ENCODE measurements at places on chromosomes 2 and 18.

DNA sequence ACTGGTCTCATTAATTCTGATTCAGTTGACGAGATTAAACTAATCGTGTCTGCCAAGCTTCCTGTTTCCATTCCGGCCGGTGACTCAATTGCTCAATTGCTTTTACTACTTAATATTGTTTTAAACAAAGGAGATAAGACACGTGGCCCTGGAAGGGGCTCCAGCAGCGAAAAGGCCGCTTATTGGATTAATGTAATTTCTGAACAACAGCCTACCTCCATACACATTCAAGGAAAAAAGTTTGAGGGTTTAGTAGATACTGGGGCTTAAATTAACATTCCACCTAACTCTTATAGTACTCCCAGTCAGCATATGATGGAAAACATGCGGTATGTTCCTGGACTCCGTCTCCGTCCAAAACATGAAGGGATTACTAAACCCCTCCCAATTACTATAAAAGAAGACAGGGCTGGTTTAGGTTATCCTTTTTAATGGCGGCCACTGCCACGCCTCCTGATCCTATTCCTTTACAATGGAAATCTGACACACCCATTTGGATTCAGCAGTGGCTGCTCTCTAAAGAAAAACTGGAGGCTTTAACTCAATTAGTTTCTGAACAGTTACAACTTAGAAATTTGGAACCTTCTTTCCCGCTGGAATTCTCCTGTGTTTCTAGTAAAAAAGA, 27.1 kb downstream of the VPS54 start:
- no peaks in the 10 kb centered on the region for H3K36me3 ChIP-seq
- H3K4me3 ChIP-seq: no peak overlapping the region
- H3K4me1 ChIP-seq: no peaks in the 10 kb centered on the region
- H3K27me3 ChIP-seq: no peaks in the 10 kb centered on the region

DNA sequence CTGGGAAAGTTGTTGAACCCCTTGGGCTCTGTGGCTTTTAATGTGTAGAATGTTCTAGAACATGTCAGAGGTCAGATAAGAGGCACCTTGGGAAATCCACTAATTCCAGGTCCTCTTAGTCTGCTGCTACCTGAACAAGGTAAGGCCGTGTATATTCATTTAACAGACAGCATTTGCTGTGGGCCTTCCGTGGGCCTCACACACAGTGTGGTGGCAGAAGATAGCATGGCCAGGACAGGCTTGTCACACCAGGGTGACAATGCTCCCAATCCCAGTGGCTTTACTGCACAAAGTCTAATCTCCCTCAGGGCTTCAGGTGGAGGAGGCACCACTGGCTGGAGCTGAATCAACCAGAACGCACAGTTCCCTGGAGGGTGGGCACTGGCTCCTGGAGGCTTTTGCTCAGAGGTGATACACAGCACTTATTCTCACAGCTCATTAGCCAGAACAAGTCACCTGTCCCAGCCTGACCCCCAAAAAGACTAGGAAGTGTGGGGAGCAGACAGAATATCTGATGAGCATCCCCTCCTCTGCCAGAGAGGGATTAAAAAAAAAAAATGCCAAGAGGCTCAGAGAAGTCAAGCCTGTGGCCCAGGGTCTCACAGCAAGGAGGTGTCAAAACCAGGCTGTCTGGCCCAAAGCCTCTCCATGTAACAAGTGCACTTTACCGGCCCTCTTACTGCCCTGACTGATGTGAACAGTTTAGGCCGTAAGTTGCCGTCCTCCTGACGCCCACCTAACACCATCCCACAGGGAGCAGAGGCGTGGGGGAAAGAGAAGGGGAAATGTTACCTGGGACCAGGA, 216.9 kb upstream of the RAB6C start:
- H3K4me3 ChIP-seq: no peak overlapping the region

DNA sequence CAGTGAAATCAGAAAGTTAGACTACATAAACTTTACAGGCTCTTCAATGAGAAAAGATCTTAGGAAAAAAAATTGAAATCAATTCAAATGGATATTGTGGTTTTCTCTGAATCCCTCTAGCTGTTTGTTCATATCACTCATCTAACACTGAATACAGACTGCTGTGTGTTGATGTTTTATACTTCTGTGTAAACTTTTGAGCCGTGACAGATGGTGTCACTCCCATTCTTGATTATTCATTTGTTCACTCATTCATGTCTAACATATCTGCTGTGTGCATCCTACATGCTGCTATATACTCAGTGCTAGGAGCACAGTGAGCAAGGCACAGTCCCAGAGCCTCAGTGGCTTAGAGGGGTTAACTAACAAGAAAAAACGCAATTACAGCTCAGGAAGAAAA, 12.6 kb downstream of the KLHL23 start:
- H3K36me3 ChIP-seq: no peaks in the 10 kb centered on the region
- H3K4me1 ChIP-seq: no peaks in the 10 kb centered on the region
- H3K4me3 ChIP-seq: no peak overlapping the region
- no peaks in the 10 kb centered on the region for H3K27me3 ChIP-seq
- DNase-seq: no peak

DNA sequence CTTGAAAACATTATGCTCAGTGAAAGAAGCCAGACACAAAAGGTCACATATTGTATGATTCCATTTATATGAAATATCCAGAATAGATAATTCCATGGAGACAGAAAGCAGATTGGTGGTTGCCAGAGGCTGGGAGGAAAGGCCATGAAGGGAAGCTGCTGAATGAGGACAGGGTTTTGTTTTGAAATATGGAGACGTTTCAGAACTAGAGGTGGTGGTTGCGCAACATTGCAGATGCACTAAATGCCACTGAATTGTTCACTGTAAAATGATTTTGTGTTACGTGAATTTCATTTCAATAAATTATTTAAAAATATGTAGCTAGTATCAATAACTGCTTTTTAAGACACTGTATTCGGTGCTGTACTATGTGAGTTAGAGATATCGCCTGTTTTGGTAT, 101.7 kb upstream of the ZNF236 start:
- H3K27me3 ChIP-seq: no peaks in the 10 kb centered on the region
- peak overlapping the region; percentile 42 for H3K4me3 ChIP-seq
- DNase-seq: no peak
- no peaks in the 10 kb centered on the region for H3K36me3 ChIP-seq
- peaks cover 56% of the 10 kb centered on the region for H3K4me1 ChIP-seq
- no peak overlapping the region for H3K27ac ChIP-seq

GRCh38 chr2:189347540-189347939, 93.7 kb upstream of the WDR75 start:
- H3K4me3 ChIP-seq: no peak overlapping the region
- no peak for DNase-seq
- H3K36me3 ChIP-seq: no peaks in the 10 kb centered on the region
- no peaks in the 10 kb centered on the region for H3K27me3 ChIP-seq
- no peak overlapping the region for H3K27ac ChIP-seq

GRCh38 chr2:166454006-166454595, 39.9 kb downstream of the SCN7A start:
- no peak overlapping the region for H3K4me3 ChIP-seq
- no peaks in the 10 kb centered on the region for H3K4me1 ChIP-seq
- H3K36me3 ChIP-seq: no peaks in the 10 kb centered on the region
- no peaks in the 10 kb centered on the region for H3K27me3 ChIP-seq

DNA sequence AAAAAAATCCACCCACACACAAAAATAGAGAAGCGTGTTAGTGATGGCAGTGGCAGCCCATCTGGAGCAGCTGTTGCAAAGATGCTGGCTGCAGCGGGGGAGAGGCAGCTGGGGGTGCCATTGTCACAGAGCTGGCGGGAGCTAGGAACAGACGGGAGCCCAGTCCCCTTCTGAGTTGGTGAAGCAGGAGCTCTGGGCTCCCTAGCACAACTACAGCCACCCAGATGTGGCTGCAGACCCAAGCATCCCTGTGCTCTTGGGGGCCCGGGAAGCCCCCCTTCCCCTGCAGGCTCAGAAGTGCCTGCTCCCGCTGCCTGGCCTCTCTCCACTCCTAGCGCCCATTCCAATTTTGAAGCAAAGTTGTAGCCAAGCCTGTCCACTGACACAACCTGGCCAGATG, 366.6 kb upstream of the MC4R start:
- H3K27me3 ChIP-seq: no peaks in the 10 kb centered on the region
- no peak for DNase-seq
- no peak overlapping the region for H3K27ac ChIP-seq
- no peaks in the 10 kb centered on the region for H3K36me3 ChIP-seq

DNA sequence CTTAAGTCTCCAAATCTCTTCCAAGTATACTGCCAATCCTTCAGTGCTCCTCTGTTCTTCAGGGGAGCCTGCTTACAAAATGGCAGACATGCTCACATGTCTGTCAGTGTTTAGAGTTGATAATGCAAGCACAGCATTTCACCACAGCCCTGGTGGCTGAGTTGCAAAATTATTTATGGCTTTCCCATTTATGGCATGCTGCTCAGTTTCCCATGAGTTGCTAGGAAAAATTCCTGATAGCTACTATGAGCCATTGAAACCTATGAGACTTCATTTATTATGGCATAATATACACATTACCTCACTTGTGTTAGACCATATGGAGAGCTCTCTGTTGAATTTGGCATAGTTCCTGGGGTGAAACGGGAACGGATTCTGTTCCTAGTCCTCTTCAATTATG, 448.7 kb upstream of the TCF4 start:
- no peak overlapping the region for H3K27ac ChIP-seq
- H3K4me1 ChIP-seq: no peaks in the 10 kb centered on the region
- H3K4me3 ChIP-seq: no peak overlapping the region
- H3K27me3 ChIP-seq: no peaks in the 10 kb centered on the region
- no peaks in the 10 kb centered on the region for H3K36me3 ChIP-seq
- DNase-seq: no peak

- H3K36me3 ChIP-seq: no peaks in the 10 kb centered on the region
- DNase-seq: no peak
- H3K4me3 ChIP-seq: no peak overlapping the region
- H3K4me1 ChIP-seq: no peaks in the 10 kb centered on the region
- H3K27me3 ChIP-seq: no peaks in the 10 kb centered on the region
- H3K27ac ChIP-seq: no peak overlapping the region
Measured at GRCh38 chr2:80499095-80499494, 194.5 kb upstream of the LRRTM1 start.

DNA sequence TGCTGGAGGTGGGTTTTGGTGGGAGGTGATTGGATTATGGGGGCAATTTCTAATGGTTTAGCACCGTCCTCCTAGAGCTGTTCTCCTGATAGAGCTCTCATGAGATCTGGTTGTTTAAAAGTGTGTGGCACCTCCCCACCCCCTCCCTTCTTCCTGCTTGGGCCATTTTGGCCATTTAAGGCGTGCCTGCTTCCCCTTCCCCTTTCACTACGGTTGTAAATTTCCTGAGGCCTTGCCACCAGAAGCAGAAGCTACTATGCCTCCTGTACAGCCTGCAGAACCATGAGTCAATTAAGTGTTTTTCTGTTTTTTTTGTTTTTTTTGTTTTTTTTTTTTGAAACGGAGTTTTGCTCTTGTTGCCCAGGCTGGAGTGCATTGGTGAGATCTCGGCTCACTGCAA, 335.7 kb upstream of the HS6ST1 start:
- DNase-seq: no peak
- H3K27me3 ChIP-seq: peaks cover 4% of the 10 kb centered on the region
- H3K27ac ChIP-seq: no peak overlapping the region
- H3K4me3 ChIP-seq: no peak overlapping the region

DNA sequence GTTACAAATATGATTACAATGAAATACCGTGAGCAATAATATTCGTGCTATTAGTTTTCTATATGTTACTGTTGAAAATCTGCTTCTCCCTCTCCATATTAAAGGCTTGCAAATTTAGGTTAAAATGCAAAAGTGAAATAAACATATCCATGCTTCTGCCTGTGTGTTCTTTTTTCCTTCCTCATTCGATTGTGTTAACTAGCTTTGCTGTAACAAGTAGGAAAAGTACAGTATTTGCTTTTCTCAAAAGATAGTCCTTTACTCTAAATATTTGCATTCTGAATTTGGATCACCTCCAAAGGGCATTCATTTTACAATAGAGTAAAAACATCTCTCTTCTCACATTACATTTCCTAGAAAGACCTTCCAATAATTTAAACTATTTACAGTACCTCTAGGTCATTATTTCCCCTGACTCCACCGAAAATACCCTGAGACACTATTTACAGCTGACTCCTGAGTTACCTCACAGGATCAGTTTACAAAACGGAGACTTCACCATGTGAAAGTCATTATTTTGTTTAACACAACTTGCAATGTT, 835.0 kb upstream of the FANCL start:
- no peak overlapping the region for H3K4me3 ChIP-seq
- H3K4me1 ChIP-seq: no peaks in the 10 kb centered on the region
- H3K27ac ChIP-seq: no peak overlapping the region

- no peaks in the 10 kb centered on the region for H3K4me1 ChIP-seq
- no peak overlapping the region for H3K27ac ChIP-seq
- H3K36me3 ChIP-seq: no peaks in the 10 kb centered on the region
- no peak for DNase-seq
- no peaks in the 10 kb centered on the region for H3K27me3 ChIP-seq
- H3K4me3 ChIP-seq: no peak overlapping the region
Measured at GRCh38 chr2:228543117-228543516, 361.6 kb upstream of the SPHKAP start.
